ENCODE measurements at places on chromosomes 7 and 10.

- no peak overlapping the region for H3K4me3 ChIP-seq
- peaks cover 30% of the 10 kb centered on the region for H3K36me3 ChIP-seq
- ATAC-seq = no peak
- H3K27ac ChIP-seq = no peak overlapping the region
- peaks cover 12% of the 10 kb centered on the region for H3K4me1 ChIP-seq
These were observed 142.1 kb downstream of the PHTF2 start for GRCh38 chr7:77940647-77941046.

- peaks cover 24% of the 10 kb centered on the region for H3K4me1 ChIP-seq
- ATAC-seq = no peak
- H3K36me3 ChIP-seq = peaks cover 23% of the 10 kb centered on the region
- no peak overlapping the region for H3K27ac ChIP-seq
- no peaks in the 10 kb centered on the region for H3K27me3 ChIP-seq
These were observed 13.8 kb downstream of the DAGLB start for GRCh38 chr7:6433784-6434615.

DNA sequence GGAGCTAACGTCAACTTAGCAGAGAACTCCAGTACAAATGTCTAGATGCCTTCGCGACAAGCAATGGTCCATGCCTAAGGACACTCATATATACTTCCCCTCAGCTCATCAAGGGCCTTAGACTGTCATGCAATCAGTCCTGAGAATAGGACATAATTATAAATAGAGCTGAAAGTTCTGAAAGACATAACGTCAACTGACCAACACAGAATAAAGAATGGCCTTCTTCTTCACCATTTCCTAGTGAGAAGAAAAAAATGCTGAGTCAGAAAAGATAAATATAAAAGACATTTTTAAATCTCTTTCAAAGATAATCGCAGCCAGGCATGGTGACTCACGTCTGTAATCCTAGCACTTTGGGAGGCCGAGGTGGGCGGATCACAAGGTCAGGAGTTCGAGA, 83.2 kb downstream of the ARMH3 start:
- ATAC-seq = no peak
- peak overlapping the region; percentile 75 for H3K4me3 ChIP-seq
- H3K36me3 ChIP-seq = peaks cover 40% of the 10 kb centered on the region
- peak overlapping the region; percentile 79 for H3K27ac ChIP-seq
- H3K4me1 ChIP-seq = peaks cover 70% of the 10 kb centered on the region

DNA sequence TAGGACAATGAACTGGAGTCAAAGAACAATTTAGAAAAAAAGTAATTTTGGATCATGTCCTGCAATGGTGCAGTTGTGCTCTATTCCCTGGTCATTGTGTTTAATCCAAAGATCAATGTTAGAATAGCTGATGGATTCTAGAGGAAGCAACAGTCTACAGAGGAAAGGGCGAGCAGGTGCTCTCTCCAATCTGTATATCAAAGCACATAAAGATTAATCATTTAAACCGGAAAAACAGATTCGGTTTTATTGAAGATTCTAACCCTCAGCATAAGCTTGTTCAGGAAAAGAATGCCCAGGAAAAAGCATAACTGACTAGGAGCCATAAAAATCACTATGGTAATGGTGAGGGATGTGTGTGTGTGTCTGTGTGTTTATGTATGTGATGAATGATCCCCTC, 110.3 kb downstream of the MALRD1 start:
- no peak overlapping the region for H3K27ac ChIP-seq
- H3K36me3 ChIP-seq = no peaks in the 10 kb centered on the region
- H3K27me3 ChIP-seq = no peaks in the 10 kb centered on the region
- ATAC-seq = no peak
- H3K4me3 ChIP-seq = no peak overlapping the region

- no peaks in the 10 kb centered on the region for H3K27me3 ChIP-seq
- peaks cover 50% of the 10 kb centered on the region for H3K36me3 ChIP-seq
- no peak overlapping the region for H3K27ac ChIP-seq
These were observed 195.5 kb downstream of the SLC25A13 start for GRCh38 chr7:96126382-96126781.

DNA sequence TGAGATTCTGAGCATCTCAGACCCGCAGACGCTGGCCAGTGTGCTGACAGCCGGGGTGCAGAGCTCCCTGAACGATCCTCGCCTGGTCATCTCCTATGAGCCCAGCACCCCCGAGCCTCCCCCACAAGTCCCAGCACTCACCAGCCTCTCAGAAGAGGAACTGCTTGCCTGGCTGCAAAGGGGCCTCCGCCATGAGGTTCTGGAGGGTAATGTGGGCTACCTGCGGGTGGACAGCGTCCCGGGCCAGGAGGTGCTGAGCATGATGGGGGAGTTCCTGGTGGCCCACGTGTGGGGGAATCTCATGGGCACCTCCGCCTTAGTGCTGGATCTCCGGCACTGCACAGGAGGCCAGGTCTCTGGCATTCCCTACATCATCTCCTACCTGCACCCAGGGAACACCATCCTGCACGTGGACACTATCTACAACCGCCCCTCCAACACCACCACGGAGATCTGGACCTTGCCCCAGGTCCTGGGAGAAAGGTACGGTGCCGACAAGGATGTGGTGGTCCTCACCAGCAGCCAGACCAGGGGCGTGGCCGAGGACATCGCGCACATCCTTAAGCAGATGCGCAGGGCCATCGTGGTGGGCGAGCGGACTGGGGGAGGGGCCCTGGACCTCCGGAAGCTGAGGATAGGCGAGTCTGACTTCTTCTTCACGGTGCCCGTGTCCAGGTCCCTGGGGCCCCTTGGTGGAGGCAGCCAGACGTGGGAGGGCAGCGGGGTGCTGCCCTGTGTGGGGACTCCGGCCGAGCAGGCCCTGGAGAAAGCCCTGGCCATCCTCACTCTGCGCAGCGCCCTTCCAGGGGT, 703 bp downstream of the RBP3 start:
- no peaks in the 10 kb centered on the region for H3K4me1 ChIP-seq
- H3K36me3 ChIP-seq = no peaks in the 10 kb centered on the region
- ATAC-seq = no peak
- H3K27ac ChIP-seq = no peak overlapping the region

DNA sequence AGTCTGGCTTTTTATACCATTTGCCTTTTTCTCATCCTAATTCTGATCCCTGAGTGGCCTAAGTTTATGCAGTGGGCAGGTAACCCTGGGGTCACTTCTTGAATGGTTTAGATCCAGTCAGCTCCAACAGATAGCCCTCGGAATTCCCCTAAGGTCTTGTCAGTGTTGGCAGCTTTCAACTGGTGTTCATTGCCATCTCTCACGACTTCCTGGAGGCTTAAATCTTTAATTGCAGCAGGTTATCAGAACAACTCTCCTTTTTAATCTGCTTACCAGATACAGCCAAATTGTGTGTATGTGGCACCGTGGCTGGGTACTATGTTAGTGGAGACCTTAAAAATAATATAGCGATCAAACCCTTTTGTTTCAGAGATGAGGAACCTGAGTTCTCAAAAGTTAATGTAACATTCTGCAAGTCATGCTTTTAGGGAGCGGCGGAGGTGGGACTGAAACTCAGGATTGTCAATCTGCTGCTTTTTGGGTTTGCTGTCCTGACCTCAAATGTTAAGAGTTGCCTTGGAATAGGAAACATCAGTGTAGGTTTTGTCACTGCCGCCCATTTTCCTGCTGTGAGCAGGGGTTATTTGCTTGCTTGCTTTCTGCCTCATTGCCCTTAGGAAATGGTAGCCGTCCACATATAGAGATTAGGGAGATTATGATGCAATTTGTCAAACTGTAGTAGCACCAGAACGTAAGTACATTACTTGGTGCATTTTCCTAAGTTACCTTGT, 818 bp downstream of the DLD start:
- no peaks in the 10 kb centered on the region for H3K27me3 ChIP-seq
- H3K36me3 ChIP-seq = peaks cover 22% of the 10 kb centered on the region
- H3K4me3 ChIP-seq = peak overlapping the region; percentile 90
- H3K4me1 ChIP-seq = peaks cover 42% of the 10 kb centered on the region

GRCh38 chr7:130865408-130866236, 131.6 kb upstream of the KLF14 start:
- H3K36me3 ChIP-seq = peaks cover 97% of the 10 kb centered on the region
- no peak overlapping the region for H3K27ac ChIP-seq
- peaks cover 6% of the 10 kb centered on the region for H3K4me1 ChIP-seq
- ATAC-seq = no peak
- no peaks in the 10 kb centered on the region for H3K27me3 ChIP-seq

GRCh38 chr7:70771451-70771850, 360.5 kb upstream of the GALNT17 start:
- H3K36me3 ChIP-seq = peaks cover 21% of the 10 kb centered on the region
- ATAC-seq = no peak
- no peak overlapping the region for H3K27ac ChIP-seq
- H3K4me3 ChIP-seq = no peak overlapping the region
- H3K4me1 ChIP-seq = peaks cover 8% of the 10 kb centered on the region

GRCh38 chr7:151168003-151168786, 701 bp upstream of the GBX1 start:
- H3K4me3 ChIP-seq = peak overlapping the region; percentile 75
- H3K4me1 ChIP-seq = peaks cover 22% of the 10 kb centered on the region
- H3K36me3 ChIP-seq = no peaks in the 10 kb centered on the region
- H3K27ac ChIP-seq = no peak overlapping the region

- H3K4me3 ChIP-seq = no peak overlapping the region
- no peak for ATAC-seq
- no peak overlapping the region for H3K27ac ChIP-seq
- no peaks in the 10 kb centered on the region for H3K4me1 ChIP-seq
- no peaks in the 10 kb centered on the region for H3K36me3 ChIP-seq
These were observed 375.8 kb downstream of the REEP3 start for GRCh38 chr10:63896992-63897391.

DNA sequence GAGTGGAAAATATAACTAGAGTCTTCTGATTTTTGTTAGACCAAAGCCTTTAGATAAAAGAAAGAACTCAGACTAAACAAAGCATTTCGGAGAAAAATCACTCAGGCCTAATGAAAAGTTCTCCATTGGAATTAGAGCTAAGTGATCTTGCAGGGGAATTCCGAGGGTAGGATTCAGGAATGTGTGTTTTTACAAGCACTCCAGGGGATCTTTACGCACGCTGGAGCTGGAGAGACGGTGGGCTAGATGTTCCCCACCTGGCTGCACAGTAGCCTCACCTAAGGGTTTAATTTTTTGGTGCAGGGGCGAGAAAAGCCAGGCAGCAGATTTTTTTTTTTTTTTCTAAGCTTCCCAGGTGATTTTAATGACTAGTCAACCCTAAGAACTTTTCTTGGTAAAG, 7.9 kb upstream of the PAPSS2 start:
- no peaks in the 10 kb centered on the region for H3K36me3 ChIP-seq
- H3K27me3 ChIP-seq = peaks cover 30% of the 10 kb centered on the region
- H3K4me3 ChIP-seq = no peak overlapping the region
- no peak for ATAC-seq
- no peaks in the 10 kb centered on the region for H3K4me1 ChIP-seq

DNA sequence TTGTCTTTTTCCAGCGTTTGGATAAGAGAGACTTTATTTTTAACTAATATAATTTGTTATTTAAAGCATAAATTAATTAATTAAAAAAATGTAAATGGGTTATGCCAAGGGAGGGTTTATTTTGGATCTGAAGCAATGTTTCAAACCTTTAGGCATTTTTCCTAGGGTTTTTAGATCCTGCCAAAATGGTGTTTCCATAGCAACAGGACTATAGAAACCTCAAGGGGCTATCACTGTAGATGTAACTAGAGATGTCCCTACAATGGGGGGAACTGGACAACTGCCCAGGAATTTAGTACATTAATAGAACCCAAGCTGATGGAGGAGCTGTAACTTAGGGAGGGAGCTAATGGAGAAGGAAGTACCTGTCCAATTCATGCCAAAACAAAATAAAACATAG, 57.3 kb downstream of the SLC39A12 start:
- H3K36me3 ChIP-seq = no peaks in the 10 kb centered on the region
- H3K4me1 ChIP-seq = no peaks in the 10 kb centered on the region
- H3K27me3 ChIP-seq = no peaks in the 10 kb centered on the region
- no peak for ATAC-seq
- H3K4me3 ChIP-seq = no peak overlapping the region
- no peak overlapping the region for H3K27ac ChIP-seq

DNA sequence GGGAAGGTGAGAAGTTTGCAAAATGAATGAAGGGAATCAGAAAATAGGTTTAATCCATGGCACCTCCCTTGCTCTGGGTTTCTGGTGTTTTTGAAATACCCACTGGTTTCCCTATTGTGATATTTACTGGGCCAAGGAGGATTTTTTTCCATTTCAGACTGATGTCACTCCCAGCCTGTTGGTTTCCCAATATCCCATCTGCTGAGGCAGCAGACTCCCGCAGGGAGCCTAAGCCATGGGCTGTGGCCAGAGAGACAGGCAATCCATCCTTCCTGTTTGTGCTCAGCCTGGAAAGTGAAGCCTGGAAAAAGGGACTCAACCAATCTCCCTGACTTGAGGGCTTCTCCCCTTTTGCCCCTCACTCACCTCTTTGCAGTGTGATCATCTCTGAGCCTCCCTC, 22.8 kb downstream of the FAM107B start:
- peaks cover 62% of the 10 kb centered on the region for H3K4me1 ChIP-seq
- peak overlapping the region; percentile 98 for H3K27ac ChIP-seq
- peak overlapping the region; percentile 48 for H3K4me3 ChIP-seq

DNA sequence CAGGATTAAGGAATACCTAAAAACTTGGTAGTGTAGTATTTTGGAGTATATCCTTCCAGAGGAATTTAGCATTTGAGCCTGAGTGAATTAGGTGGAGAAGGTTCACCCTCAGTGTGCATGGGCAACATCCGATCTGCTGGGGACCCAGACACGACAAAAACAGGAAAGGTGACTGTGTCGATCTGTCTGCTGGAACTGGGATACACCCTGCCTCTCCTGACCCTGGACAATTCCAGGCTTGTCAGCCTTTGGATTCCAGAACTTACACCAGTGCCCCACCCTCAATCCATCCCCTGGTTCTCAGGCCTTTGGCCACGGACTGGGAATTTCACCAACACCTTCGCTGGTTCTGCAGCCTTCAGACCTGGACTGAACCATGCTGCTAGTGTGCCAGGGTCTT, 41.9 kb downstream of the PTPRE start:
- no peaks in the 10 kb centered on the region for H3K36me3 ChIP-seq
- peaks cover 13% of the 10 kb centered on the region for H3K27me3 ChIP-seq
- no peak overlapping the region for H3K4me3 ChIP-seq
- H3K4me1 ChIP-seq = peaks cover 15% of the 10 kb centered on the region
- no peak overlapping the region for H3K27ac ChIP-seq

GRCh38 chr7:1716263-1717094, 46.4 kb downstream of the ELFN1 start:
- H3K4me3 ChIP-seq = no peak overlapping the region
- H3K4me1 ChIP-seq = peaks cover 6% of the 10 kb centered on the region
- no peak overlapping the region for H3K27ac ChIP-seq
- no peak for ATAC-seq

DNA sequence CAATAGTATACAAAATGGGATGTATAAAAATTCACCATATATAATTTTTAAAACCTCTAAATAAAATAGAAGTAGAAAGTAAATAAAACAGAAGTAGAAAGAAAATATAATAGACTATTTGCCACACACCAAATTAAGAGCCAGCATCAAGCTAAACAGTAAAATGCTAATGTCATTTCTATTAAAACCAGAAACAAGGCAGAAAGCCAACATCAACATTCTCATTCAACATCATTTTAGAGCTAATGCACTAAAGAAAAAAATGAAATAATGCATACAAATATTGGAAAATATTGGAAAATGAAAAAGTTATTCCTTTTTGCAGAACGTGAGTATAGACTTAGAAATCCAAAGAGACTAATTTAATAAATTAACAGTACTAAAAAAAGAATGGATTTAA, 23.4 kb upstream of the RELN start:
- ATAC-seq = no peak
- H3K36me3 ChIP-seq = no peaks in the 10 kb centered on the region
- no peak overlapping the region for H3K27ac ChIP-seq
- no peaks in the 10 kb centered on the region for H3K4me1 ChIP-seq
- no peaks in the 10 kb centered on the region for H3K27me3 ChIP-seq
- H3K4me3 ChIP-seq = no peak overlapping the region
